A172 (cell line): ENCODE measurements at places on chromosomes 3 and 15.

DNA sequence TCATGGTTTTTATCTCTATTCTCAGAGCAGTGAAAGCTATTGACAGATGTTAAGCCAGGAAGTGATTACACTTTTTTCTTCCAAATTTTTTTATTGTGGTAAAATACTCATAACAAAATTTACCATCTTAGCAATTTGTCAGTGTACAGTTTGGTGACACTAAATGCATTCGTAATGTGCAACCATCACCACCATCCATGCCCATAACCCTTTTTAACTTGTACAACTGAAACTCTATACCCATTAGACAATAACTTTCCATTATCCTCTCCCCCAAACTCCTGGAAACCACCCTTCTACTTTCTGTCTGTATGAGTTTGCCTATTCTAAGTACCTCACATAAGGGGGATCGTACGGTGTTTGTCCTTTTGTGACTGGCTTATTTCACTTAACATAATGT, 15.1 kb upstream of the POMGNT2 start:
- DNase-seq, result no peak

GRCh38 chr3:12544652-12545472, 437 bp downstream of the MKRN2OS start:
- DNase-seq, result no peak

DNA sequence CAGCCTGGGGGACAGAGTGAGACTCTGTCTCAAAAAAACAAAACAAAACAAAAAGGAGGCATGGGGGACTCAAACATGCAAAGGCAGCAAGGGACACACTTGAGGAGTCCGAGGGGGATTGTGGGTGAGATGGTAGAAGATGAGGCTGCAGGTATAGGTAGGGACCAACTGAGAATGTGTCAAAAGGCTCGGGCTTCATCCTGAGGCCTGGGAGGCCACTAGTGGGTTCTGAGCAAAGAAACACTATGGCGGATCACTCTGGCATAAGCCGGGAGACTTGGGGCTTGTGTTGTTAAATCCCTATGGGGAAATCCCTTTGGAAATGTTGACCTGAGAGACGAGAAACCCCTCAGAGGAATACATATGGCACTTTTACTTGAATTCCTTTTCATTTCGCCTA, 21.2 kb downstream of the ZNF710 start:
- DNase-seq, result no peak

- DNase-seq, result no peak
Measured at GRCh38 chr15:52151353-52151752, 38.8 kb upstream of the BCL2L10 start.

- no peak for DNase-seq
Measured at GRCh38 chr3:43288850-43289249, 2.5 kb downstream of the SNRK start.

DNA sequence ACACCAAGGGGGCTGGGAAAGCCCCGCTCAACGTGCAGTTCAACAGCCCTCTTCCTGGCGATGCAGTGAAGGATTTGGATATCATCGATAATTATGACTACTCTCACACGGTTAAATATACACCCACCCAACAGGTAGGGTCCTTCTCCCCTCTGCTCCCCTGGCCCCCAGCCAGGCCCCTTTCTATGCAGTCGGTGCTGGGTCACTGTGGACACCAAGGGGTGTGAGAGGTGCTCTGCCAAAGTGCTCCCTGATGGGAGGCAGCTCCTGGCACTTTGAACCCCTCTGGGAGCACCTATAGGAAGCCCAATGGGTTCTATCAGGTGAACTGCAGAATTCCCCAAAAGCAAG, 98.6 kb downstream of the DNASE1L3 start:
- no peak for DNase-seq

GRCh38 chr3:62103531-62103930, 269.8 kb downstream of the FEZF2 start:
- no peak for DNase-seq

- no peak for DNase-seq
Measured at GRCh38 chr3:187822402-187822801, 77.1 kb upstream of the BCL6 start.

GRCh38 chr3:175571096-175571495, 712.0 kb downstream of the NAALADL2 start:
- no peak for DNase-seq

DNA sequence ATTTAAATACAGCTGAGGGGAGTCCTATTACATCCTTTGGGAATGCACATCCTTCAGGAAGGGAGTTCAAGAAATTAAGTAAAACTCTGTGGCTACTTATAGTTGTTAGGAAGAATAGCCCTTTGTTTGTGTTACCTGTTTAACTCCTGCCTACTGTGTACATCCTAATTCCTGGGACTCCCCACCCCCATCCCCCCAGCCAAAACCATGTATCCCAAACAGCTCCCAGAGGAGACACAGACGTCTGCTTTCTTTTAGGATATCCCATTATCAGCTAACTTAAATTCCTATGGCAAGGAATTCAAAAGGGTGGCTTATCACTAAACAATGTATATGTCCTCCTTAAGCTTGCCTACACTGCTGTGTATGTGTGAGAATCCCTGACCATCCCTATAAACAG, 581.7 kb downstream of the DIPK2A start:
- no peak for DNase-seq

DNA sequence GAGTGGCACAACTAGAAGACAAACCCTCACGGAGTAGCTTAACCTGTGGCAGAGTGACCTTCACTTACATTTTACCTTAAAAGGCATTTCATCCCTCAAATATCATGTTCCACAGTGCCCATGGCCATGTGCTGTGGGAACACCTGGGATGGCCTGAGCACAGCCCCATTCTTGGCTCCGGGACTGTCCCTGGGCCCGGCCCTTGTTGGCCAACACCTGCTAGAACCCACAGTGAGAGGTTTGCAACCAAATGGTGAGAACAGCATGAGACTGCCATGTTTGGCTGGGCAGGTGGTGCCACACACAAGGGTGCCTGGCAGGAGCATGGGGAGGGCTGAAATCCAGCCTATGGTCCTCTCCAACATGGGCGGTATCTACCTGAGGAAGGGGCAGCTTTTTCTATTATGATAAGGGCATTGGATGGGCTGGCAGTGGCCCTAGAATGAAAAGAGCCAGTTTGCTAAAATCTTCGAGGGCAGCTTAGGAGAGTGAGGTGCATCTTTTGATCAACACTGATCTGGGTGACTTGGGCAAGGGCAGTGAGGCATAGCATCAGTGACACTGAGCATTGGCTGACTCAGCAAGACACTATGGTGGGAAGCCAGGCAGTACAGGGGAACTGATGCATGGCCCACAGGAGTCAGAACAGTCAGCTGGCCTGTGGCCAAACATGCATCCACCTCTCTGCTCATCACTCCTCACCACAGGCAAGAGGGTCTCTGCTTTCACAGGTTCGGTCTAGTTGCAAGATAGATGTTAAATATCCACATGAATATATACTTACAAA, 53.9 kb downstream of the SYNM start:
- no peak for DNase-seq

DNA sequence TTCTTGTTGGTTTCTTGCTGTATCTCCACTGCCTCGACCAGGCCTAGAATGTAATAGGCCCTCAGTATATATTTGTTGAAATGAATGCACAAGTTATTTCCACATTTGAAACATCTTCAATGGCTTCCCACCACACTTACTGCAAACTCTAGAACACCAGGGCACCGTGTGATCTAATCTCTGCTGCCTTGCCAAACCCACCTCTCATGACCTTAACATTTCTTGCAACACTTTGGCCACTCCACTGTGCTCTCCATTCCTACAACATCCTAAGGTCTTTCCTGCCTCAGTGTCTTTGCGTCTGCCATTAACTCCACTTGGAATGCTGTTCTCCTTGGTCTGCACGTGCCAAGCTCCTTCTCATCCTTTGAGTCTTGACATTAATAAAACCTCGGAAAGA, 14.1 kb downstream of the FRMD4B start:
- DNase-seq, result no peak

- DNase-seq, result no peak
Measured at GRCh38 chr15:69637818-69638217, 185.2 kb downstream of the RPLP1 start.

DNA sequence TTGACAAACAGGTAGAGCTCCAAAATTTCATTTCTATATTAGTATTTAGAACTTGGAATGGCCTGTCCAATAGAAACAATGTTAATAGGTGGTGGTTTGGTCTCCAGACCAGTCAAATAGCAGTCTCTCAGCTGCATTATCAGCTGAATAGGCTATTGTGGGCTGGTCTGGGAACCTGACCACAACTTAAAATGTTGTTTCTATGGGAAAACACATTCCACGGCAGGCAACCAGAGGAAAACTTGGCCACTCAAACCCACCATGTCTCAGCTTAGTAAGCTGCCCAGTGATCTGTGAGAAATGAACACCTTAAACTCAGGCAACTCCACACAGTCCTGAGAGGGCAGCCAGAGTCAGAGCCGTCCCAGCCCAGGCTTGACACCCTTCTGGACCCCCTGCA, 20.4 kb downstream of the FBN1 start:
- no peak for DNase-seq

GRCh38 chr3:50587806-50588758, 18.8 kb downstream of the HEMK1 start:
- DNase-seq, result no peak

GRCh38 chr3:60998858-60999257, 252.4 kb downstream of the FHIT start:
- DNase-seq, result no peak

DNA sequence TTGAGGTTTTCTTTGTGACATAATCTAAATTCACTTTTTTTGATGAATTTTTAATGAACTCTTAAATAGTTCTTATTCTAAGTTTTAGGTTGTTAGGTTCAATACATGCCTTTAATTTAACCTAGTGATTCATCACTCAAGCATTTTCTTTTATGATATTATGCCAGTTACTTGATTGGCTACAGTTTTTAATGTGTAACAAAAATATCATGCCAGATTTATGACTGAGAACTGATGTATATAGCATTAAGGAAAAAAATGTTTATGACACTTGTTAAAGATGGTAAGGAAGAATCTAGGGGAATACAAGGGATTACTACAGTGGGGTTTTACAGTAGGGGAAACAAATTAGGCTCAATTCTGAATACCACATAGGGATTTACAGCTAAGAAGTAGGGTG, 103.1 kb downstream of the VGLL3 start:
- DNase-seq, result no peak

GRCh38 chr15:39593656-39594445, 13.0 kb downstream of the THBS1 start:
- DNase-seq, result no peak

- DNase-seq, result no peak
Measured at GRCh38 chr3:7367968-7368367, 507.1 kb downstream of the GRM7 start.

GRCh38 chr3:33438881-33439545, 1.2 kb downstream of the UBP1 start:
- peak; percentile 23 for DNase-seq

DNA sequence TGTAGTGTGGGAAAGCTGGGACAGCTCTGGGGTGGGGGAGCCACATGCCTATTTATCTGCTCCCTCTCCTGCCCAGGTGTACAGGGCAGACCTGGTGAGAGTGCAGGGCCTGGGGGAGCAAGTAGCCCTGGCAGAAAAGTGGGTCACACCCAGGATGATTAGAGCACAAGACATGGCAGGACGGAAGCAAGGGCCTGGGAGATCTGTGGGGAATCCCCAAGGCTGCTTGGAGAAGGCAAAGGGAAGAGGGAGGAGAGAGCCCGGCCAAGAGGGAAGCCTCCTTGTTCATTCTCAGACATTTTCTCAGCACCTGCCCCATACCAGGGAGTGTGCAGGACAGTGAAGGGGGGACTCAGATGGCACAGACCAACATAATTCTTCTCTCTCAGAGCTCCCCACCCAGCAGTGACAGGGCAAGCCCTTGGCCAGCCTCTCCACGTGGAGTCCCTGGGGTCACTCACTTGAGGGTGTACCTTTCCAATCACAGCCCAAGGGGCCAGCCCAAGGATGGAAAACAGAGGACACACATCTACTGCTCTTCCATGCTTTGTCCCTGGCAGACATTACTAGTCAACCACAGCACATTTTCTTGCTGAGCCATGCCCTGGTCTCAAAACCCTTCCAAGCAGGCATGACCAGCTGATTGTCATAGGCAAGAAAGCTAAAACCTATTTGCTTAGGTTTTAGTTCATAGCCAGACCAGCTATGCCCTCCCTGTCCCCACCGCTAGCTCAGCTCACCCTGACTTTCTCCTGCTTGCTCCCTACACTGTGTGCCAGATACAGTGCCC, 4.9 kb upstream of the DUSP7 start:
- peak; percentile 29 for DNase-seq

- DNase-seq, result no peak
Measured at GRCh38 chr15:58495891-58496408, 64.2 kb downstream of the LIPC start.

DNA sequence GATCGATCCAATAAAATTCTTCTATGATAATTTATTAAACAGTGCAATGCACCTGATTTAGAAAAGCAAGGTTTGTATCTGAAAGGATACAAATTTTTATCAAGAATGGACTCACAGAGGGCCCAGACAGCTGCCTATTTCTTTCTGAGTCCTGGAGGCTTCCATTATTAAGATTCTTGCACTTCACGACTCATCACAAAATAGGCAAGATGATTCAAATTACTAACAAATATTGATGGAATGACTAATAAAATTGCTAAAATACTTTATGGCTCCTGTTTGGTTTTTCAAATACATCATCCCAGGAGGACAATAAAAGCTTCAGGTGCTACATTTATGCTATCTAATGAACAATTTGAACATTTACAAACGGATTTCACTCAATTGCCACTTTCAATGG, 483.0 kb upstream of the AGTR1 start:
- DNase-seq, result no peak

DNA sequence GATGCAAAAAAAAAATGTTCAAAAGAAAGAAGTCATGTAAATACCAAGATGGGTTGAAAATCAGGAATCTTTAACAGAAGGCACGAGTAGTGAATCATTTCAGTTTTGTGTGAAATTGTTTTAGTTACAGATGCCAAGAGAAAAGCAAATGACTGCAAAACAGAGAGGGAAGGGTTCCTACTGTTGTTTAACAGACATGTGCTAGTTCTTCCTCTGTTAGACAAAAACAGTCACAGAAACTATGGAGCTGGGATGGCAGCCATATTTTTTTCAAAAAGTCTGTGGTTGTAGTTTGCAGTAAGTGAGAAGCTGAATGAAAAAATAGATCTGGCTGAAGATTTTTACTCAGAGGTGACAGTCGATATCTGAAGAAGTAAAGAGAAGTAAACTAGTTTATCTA, 511.9 kb downstream of the ZIC1 start:
- no peak for DNase-seq

DNA sequence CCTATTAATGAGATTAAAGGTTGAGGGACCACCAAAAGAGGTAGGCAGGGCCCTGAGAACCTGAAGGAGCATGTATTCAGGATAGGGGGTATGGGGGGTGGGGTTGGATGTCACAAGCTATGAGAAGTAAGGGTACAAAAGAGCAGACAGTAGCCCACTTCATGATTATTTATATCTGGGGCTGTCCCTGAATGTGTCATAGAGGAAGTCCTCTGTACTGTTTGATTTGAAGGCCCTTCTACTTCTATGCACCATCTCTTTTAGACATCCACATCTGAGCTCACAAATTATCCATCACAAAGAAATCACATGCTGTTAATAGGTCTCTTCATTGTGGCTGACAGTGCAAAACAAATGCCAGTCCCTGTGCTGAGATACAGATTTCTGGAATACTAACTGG, 68.6 kb downstream of the FHIT start:
- no peak for DNase-seq
